GM03348 (cell line): ENCODE measurements at places on chromosomes 3 and 15.

GRCh38 chr3:120559242-120560061 is 36.7 kb upstream of the NDUFB4 start:
- DNase-seq = peak; percentile 63

GRCh38 chr15:90265271-90266060 is at the start of gene NGRN:
Gene NGRN, plus strand, starts transcription at chr15:90265672. Its CDS starts 41 bp downstream, at chr15:90265713.
- DNase-seq = peak; percentile 94

DNA sequence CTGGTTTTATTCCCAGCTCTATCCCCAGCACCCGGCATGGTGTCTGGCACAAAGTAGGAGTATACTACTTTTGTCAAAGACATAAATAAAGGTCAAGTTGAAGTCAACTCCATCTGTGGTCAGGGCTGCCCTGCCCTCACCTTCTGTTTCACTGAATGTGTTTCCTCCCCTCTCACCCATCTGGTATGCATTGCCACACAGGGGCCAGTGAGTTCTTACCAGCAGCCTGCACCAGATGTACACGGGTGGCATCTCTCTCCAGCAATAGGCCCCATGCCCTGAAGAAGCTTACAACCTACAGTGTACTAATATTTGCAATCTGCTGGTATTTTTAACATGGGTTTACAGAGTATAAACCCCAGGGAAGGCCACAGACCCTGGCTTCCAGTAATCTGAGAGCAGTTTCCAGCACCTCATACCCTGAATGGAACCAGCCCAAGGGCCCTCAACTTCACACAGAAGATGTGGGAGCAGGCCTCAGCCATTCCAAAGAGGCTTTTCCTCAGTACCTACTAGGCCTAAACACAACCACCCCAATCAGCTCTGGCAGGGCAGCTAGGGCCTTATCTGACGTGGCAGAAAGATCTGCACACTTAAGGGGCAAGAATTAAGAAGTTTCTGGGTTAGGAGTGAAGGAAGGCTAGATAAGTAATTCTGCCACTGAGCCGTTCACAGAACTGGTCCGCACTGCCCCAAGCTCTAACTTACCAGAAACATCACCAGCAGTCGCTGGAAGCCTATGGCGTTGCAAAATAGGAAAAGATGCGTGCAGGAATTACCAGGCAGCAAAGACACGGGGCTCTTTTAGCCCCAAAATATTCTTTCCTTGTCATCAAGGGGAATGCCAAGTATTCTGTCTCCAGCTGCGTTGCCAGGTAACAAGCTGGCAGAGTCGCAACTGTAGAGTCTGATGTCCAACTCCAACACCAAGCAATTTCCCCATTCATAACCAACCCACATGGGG is 2.1 kb downstream of the IDH2 start:
- DNase-seq = peak; percentile 71

- DNase-seq = no peak
Measured at GRCh38 chr15:39646425-39646824, 65.5 kb downstream of the THBS1 start.

- DNase-seq = no peak
Measured at GRCh38 chr3:108822123-108822897, at the start of gene TRAT1. Gene TRAT1, plus strand, starts transcription at chr3:108822786. Its CDS starts 142 bp downstream, at chr3:108822928.

DNA sequence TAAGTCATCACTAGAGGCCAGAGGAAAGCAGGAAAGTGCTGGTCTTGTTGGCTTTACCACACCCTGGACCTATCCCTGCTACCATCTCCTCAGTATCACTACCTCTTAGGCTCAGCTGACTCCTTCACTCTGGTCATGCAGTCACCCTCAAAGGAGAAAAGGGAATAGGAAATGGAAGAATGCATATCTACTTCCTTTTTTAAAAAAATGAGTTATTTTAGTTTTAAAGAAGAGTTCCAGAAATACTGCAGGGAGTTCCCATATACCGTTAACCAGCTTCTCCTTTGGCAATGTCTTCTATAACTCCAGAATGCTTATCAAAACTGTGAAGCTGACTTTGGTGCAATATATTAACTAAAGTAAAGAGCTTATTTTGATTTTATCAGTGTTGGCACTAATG is 688.6 kb downstream of the DIPK2A start:
- no peak for DNase-seq

- DNase-seq = peak; percentile 23
Measured at GRCh38 chr3:15520185-15520584, 1.3 kb downstream of the COLQ start.

DNA sequence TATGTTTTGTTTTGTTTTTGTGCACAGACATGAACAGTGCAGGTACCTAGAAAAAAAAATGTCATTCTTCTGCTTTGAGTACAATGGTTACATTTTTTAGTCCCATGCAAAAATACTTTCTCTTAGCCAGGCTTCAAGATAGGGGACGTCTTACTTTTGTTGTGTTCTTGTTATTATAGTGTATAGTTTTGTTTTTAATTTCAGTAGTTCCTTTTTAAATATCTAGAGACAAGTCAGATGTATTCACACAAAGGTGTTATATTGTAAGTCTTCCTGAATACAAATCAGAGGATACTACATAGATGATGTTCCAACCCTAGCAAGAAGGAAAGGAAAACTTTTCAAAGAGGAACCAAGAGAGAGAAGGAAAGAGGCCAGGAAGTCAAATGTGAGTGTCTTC is 28.8 kb upstream of the IGSF11 start:
- DNase-seq = no peak

- DNase-seq = peak; percentile 77
Measured at GRCh38 chr3:116059421-116060096, 385.7 kb downstream of the LSAMP start.

GRCh38 chr3:4588466-4588865 is 95.3 kb downstream of the ITPR1 start:
- DNase-seq = peak; percentile 56

- DNase-seq = no peak
Measured at GRCh38 chr15:52445553-52445952, 83.1 kb downstream of the MYO5A start.
